Sciatic nerve (tissue), 2 donors: ENCODE measurements at places on chromosomes 6 and 20. TPM values are rescaled to one million over a fixed set of nuclear protein-coding genes. Genes with fewer than 3 reads are reported as not detected.

DNA sequence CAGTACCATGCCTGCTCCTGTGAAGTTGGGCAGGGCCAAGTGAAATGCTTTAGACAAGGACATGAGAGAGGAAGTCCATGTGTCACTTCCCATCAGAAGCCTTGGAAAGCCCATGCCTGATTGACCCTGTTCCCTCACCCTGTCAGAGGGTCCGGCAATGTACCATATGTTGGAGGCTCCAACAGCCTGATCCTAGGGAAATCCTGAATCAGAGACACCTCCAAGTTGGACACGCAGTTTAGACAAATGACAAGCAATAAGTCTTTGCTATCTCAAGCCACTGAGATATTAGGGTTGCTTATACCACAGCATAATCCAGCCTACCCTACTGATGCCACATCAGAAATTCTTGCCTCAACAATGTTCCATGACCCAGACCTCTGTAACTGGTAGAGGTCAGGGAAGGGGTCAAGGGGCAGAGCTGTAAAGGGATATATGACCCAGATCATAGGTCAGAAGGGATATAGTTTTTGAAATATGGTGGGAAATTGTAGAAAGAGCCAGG is 174.8 kb downstream of the HACE1 start:
- no peak for DNase-seq

The EPPIN gene
- not detected for total RNA-seq

- no peak for DNase-seq
These were observed 13.6 kb upstream of the C20orf144 start for GRCh38 chr20:33648396-33649004.

DNA sequence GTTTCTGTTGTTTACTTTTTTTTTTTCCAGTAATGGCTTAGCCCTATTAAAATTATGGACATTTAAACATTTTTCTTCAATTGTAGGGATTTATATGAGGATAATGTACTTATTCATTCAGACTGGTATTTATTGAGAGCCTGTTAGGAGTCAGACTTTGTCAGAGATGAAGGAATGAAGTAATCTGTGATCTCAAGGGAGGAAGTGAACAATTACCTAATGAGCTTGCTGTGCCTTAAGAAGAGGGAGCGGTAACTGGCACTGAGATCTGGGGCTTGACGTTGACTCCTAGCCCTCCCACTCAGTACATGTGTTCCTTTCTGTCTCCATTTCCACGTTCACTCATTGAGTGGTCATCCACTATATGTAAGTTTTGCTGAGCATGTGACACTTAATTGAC is 12.6 kb downstream of the AFDN start:
- DNase-seq = no peak

The IMPG1 gene
- not detected for total RNA-seq

The TMC2 gene
- total RNA-seq = 0.22 TPM

- no peak for DNase-seq
These were observed 80.7 kb downstream of the FOXF2 start for GRCh38 chr6:1470040-1470439.

- DNase-seq = no peak
These were observed 447.8 kb upstream of the FLRT3 start for GRCh38 chr20:14785065-14785743.

DNA sequence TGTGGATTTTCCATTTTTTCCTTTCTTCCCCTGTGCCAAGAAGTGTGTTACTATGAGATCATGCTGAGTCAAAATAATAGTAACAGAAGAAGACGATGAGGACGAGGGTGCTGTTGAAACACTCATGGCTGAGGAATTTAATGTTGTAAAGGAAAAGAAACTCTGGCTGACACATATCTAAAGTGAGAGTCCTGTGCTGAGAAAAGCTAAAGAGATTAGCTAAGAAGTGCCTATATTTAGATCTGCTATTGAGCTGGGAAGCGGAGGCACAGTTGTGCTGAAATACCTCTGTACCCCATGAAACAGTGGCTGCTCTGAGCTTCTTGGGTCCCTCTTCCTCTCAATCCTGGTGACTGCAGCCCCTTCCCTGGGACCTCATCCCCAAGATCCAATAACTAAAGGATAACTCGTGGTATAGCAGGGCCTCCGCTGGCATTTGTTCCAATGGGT is 1.1 kb upstream of the SYTL3 start:
- DNase-seq = peak; percentile 17

The SLC52A3 gene
- total RNA-seq = 1.4 TPM

GRCh38 chr20:58637466-58638213 is 13.4 kb upstream of the STX16 start:
- peak; percentile 48 for DNase-seq

The CDKN1A gene
- 142 TPM for total RNA-seq

- no peak for DNase-seq
These were observed 38.6 kb upstream of the PLCG1 start for GRCh38 chr20:41098703-41099250.

The RNF182 gene
- 0.49 TPM for total RNA-seq

The ARHGAP40 gene
- not detected for total RNA-seq
